Choroid plexus epithelial cell (primary cell): ENCODE measurements at places on chromosomes 1 and 21.

DNA sequence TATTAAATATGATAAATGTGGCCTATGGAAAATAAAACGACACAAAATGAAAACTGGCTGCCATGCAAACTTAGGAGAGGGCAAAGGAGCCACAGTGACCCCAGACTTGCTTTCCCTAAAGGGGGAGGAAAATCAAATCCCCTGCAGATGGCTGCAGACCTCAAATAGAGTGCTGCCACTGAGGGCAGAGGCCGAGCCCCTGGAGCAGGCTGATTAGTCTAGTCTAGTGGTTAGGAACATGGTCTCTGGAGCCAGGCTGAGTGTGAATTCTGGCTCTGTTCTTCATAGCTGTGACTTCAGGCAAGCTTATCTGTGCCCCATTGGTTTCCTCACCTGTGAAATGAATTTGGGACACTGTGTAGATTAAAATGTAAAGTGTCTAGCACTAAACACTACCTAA is 60.8 kb downstream of the ITPKB start:
- DNase-seq = no peak

DNA sequence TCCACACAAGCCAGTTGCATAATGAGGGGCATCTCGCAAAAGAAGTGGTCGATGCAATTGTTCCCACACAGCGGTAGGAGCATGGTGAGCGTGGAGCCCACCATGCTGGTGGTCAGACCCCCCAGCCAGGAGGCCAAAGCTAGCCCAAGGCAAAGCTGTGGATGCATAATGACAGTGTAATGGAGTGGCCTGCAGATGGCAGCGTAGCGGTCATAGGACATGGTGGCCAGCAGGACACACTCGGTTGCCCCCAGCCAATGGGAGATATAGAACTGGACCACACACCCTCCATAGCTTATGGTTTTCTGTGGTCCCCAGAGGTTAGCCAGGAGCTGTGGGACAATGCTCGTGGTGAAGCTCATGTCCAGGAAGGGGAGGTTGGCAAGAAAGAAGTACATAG is 4.3 kb downstream of the OR2C3 start:
- DNase-seq = no peak

GRCh38 chr1:23282957-23283356 is 61.1 kb downstream of the HNRNPR start:
- peak; percentile 77 for DNase-seq

DNA sequence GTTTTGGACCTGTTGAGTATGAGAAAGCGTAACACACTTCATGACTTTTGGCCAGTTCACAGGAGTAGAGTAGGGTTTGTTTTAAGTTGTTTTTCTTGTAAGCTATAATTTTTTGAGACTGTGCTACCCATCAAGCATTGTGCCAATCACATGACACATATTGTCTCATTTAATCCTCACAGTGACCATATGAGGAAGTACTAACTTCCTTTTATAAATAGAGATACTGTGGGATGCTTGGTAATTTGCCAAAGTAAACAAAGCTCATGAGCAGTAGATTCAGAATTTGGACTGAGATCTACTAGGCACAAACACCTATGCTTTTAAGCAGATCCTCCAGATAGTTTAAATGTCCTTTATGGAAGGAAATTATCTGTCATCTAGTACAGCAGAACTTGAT is 178.3 kb downstream of the CACNA1E start:
- no peak for DNase-seq

- no peak for DNase-seq
Measured at GRCh38 chr1:195941314-195941713, 666.9 kb downstream of the KCNT2 start.

GRCh38 chr1:20259646-20260045 is 31.0 kb upstream of the VWA5B1 start:
- DNase-seq = no peak

GRCh38 chr1:234656070-234656895 is 46.3 kb upstream of the IRF2BP2 start:
- DNase-seq = no peak

DNA sequence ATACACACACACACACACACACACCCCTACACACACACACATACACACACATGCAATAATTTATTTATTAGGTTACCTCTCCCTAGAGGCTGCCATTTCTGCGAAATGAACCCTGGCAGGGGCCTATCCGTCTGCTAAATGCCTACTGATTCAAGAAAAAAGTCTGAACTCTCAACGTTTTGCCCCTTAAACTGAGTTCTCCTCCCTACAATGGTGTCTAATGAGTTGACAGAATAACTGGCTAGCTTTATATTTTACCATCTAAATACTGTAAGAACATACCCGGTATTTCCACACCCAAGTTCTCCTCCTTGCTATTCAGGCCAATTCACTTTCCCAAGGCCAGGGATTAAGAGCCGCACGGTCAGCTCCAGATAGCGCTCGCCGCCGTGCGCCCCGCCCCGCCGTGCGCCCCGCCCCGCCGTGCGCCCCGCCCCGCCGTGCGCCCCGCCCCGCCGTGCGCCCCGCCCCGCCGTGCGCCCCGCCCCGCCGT is 339 bp upstream of the RNPC3 start:
- peak; percentile 69 for DNase-seq

DNA sequence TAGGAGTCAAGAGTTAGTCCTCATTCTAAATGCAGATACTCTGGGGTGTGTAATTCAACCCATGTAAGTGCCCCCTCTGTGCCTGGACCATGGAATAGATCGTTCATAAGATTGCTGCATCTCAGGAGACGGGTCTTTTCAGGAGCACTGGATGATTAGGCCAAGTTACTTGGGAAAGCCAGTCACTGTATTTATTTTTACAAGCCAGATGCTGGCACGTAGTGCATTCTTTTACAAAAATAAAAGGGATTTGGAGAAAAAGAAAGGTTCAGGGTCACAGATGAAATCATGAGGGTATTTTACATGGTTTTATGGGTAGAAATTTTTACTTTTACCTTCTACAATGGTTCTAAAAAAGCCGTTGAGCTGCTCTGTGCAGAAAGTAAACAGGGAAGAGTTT is 102.6 kb upstream of the UBE2U start:
- no peak for DNase-seq

- DNase-seq = no peak
Measured at GRCh38 chr21:42440187-42440792, 36.6 kb downstream of the UBASH3A start.

DNA sequence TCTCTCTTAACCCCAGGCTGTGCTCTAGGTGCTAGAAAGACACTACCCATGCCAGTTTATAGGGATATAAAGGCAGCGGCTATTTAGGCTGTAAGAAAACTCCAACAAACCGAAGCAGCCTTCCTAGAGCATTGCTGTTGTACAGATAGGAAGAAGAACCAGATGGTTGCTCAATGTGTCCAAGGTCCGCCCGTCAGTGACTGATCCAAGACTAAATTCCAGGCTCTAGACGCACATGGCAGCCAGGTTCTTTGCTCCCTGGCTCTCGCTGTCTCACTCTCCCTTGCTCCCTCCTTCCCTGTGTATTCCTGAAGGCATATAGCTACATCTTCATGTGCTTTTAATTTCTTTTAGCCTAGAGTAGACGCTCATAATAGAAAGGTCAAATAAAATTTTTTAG is 303.4 kb downstream of the KIF26B start:
- DNase-seq = no peak

GRCh38 chr1:72540674-72541073 is 258.3 kb upstream of the NEGR1 start:
- no peak for DNase-seq

DNA sequence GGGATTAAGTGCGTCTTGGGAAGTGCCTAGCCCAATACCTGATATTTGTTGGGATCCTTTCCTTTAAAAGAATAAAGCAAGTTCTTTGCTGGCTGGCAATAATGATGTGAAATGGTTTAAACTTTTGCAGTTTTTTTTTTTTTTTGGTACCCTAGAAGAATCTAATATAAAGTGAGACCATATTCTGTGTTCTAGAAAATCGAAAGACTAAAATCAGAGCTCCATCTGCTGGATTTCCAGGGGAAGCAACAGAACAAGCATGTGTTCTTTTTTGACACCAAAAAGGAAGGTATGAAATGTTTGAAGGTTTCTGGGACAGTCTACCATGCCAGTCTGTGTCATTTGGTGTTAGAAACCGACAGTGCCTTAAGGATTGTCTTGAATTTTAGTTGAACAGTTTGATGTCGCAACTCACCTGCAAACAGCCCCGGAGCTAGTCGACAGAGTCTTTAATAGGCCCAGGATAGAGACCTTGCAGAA is 6.4 kb downstream of the UTP11 start:
- peak; percentile 71 for DNase-seq

- peak; percentile 45 for DNase-seq
Measured at GRCh38 chr1:221419513-221420095, 322.3 kb downstream of the DUSP10 start.

DNA sequence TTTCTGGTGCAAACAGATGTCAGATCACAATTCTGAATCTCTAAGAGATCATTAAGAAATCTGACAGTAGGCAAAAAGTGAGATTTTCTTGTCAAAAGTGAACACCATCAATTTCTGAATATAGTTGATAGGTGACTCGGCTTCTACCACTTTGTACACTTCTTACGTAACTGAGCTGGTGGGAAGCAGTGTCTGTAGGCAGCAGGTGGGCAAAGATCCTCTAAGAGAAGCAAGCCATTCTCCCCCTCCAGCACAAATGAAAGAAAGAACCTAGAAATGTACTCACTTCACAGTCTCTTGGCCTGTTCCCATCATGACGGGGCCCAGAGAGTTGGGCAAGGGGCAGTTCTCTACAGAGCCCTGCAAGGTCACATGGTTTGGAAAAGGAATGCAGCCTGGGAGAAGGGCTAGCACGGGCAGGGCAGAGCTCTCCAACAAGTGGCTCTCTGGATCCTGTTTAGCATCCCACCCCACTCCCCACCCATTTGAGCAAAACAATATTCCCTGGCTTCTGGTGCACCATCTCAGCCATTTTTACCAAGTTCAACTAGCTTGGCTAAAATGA is 412.6 kb downstream of the LTN1 start:
- DNase-seq = peak; percentile 11

- DNase-seq = no peak
Measured at GRCh38 chr1:5444396-5444795, 547.8 kb downstream of the NPHP4 start.

DNA sequence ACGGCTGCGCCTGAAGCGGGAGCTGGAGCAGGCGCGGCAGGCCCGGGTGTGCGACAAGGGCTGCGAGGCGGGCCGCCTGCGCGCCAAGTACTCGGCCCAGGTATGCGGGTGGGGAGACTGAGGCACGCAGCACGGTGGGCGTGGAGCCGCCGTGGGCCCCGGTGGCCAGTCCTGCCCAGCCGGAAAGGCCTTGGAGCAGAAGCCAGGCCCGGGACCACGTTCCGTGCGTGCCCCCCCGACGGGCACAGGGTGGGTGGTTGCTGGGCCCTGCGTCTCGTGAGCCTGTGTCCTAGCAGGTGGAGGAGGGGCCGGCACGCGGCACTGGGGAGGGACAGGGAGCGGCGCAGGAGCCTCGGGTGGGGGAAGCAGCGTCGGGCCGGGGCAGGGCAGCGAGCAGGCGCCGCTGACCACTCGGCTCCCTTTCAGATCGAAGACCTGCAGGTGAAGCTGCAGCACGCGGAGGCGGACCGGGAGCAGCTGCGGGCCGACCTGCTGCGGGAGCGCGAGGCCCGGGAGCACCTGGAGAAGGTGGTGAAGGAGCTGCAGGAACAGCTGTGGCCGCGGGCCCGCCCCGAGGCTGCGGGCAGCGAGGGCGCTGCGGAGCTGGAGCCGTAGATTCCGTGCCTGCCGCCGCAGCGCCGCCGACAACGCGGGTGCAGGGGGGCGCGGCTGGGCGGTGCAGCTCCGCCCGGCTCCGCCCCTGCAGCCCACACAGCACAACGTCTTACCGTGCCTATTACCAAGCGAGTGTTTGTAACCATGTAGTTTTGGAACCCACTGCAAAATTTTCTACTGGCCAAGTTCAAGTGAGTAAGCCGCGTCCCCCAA is 78.2 kb downstream of the SKI start:
- no peak for DNase-seq

DNA sequence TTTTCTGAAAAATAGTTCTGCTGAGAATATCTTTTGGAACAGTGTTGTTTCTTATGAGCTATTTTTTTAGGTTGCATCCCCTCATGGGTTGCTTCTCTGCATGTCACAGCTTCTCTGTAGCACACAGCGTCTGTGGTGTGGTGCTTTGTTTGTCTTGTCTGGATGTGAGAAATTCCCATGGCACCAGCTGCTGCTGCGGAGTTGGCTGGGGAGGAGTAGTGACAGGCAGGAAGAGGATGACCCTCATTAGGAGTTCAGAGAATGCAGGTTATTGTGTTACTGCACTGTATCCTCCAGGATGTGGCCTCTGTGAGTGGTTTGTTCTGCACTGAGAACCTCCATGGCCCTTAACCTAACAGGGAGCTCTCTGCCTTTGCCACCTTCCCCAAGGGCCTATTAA is 64.8 kb downstream of the TSEN15 start:
- DNase-seq = peak; percentile 5

DNA sequence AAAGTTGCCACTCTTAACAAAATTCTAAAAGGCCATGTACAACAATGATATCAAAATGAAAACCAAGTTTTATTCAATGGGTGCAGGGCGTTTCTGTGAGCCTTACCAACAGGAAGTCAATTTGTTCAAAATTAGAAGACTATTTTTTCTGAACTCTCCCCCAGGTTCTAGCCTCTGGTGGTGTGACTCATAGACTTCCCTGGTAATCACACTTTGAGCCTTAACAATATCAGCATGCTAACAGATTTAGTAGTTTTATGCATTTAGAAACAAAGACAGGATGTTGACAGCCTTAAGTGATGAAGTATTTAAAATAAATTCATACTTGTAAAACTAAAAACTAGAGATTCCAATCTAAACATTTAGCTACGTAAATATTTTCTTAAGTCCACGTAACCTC is 88.4 kb downstream of the LRRC8C start:
- DNase-seq = peak; percentile 75

DNA sequence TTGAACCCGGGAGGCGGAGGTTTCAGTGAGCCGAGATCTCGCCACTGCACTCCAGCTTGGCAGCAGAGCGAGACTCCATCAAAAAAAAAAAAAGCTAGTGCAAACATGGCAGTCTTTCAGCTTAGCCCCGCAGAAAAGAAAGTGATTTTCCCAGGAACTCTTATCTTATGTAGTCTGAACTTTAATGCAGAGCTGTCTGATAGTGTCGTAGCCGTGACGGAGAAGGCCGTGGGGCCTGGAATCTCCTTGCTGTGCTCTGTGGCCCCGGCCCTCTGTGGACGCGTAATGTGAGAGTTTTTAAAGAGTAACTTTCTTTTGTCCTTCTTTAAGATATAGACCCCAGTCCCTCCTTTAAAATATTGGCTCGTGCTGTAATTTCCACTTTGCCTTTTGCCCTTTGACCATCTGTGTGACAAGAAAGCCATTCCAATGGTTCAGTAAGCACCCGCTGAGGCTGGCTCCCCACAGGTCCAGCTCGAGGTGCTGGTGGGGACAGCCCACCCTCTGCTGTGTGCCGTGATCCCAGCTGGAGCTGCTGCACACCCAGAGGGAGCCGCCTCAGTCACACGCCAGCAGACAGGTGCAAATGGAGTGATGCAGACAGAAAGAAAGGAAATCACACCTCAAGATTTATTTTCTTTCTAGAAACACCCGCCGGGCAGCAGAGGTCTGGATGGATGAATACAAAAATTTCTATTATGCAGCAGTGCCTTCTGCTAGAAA is 164.0 kb downstream of the PGBD5 start:
- no peak for DNase-seq

GRCh38 chr1:77582905-77583304 is 99.6 kb downstream of the ZZZ3 start:
- DNase-seq = no peak

- no peak for DNase-seq
Measured at GRCh38 chr1:35259561-35259960, 8.9 kb upstream of the ZMYM4 start.

- DNase-seq = peak; percentile 79
Measured at GRCh38 chr21:39441502-39442475, 3.8 kb downstream of the LCA5L start.

- no peak for DNase-seq
Measured at GRCh38 chr1:67787746-67788145, 45.5 kb downstream of the GNG12 start.
